ENCODE measurements at places on chromosomes 4 and X.

DNA sequence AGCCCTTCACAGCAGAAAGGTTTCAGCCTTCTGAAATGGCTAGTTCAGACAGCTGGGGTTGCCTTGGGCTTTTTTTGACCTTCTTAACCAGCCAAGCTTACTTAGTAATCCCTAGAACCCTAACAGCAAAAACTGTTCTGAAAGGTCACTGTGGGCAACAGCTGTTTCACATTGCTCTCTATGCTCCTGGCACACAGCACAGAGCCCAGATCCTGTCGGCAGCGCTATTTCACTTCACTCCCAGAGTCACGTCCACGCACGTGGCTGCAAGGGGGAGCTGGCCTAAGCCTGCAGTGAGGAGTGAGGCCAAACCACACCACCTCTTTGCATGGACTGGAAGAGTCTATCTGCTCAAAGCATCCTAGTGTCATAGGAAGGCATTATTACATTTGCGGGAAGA, 32.0 kb upstream of the STS start:
- no peak for DNase-seq

GRCh38 chrX:20362268-20363267, 95.9 kb upstream of the RPS6KA3 start:
- DNase-seq = peak; percentile 67

DNA sequence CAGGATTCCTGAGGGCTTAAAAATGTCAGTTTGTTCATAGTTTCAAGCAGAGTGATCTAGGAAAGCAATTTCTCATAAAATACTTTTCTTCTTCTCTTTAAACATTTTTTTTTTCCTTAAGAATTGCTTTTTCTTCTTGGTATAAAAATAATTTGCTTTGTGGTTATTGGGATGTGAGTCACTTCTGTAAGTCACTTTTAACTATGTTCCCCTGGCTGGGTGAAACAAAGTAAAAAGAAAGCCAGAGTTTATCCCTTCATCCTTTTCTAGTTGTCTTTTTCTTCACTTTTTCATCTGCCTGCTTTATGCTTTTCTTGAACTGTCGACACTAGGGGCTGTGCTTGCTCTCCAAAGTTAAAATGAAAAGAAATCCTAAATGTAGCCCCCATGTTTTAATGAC, 33.5 kb downstream of the ARSJ start:
- DNase-seq = no peak

GRCh38 chr4:31647786-31648185, 927.6 kb downstream of the PCDH7 start:
- no peak for DNase-seq

DNA sequence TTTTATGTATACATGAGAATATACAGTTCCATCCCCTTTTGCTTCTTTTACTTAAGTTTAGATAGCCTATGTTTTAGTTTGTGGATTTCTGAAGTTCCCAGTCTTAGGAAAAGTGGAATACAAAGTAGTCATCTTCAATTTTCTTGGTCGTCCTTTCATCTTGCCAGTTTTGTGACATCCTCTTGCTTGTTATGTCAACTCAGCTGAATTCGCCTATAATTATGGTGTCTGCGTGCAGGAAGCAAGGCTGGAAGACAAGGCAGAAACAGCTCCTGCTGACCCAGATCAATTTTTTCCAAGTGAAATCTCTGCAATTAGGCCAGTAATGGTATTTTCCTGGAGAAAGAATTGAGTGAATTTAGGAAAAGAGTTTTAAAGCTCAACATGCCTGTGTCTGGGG, 28.1 kb upstream of the NYX start:
- no peak for DNase-seq

- DNase-seq = no peak
These were observed 94.1 kb downstream of the ADRA2C start for GRCh38 chr4:3860061-3860912.

DNA sequence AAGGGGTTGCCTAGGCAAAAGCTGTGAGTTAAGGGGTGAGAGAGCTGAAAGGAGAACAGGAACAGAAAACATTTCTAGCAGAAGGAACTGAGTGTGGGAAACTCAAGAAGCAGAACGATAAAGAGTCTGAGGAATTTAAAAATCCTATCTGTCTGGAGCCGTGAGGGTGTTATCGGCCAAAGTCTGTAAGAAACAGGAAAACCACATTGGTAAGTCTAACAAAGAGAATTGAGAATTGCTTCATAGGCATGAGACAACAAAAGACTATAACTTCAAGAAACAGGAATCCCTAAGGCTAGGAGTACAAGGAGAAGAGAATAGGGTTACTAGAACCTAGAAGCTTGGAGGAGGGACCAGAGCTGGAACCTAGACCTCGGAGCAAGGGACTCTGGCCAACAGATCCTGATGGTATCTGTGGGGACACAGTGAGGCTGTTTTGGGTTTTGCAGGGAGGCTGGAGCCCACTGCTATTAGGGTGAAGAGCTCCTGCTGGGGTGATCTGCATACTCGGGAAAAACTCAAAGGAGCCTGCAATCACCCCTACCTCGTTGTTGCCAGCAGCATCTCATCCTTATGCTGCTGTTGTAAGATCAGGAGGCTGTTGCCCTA, 175.6 kb downstream of the FBXO8 start:
- no peak for DNase-seq

- no peak for DNase-seq
These were observed 22.4 kb downstream of the RBM47 start for GRCh38 chr4:40607221-40607620.

DNA sequence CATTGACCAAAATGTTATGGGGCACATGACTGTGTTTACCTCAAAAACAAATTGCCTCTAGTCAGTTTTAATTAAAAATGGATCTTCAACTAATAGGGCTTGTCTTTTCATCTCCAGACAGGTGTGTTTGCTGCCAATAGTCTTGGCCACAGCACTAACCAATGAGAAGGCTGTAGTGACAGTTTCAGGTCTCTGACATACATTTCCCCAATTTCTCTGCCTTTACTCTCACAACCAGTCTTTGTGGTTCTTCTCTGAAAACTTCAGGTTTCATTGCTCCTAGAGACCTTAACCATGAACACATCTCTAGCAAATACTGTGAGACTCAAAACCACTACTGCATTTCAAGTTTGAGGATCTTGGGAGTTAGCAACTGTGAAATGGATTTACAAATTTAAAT, 3.5 kb upstream of the EDNRA start:
- no peak for DNase-seq

DNA sequence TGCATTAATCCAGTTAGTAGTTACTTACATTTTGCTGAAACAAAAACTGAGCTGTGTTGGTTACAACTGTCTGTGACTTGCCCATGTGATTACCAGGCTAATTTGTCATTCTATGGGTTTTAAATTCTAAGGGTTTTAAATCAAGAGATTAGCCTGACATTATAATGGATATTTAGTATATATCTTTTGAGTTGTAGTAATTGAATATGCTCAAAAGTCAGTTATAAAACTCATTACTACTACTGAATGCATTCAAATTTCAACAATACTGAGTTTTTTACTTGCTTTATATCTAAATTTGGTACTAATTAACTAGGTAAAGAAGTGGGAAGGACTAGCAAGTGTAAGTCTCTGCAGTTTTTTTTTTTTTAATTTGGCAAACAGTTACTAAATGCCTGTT, 14.7 kb downstream of the LARP7 start:
- no peak for DNase-seq

DNA sequence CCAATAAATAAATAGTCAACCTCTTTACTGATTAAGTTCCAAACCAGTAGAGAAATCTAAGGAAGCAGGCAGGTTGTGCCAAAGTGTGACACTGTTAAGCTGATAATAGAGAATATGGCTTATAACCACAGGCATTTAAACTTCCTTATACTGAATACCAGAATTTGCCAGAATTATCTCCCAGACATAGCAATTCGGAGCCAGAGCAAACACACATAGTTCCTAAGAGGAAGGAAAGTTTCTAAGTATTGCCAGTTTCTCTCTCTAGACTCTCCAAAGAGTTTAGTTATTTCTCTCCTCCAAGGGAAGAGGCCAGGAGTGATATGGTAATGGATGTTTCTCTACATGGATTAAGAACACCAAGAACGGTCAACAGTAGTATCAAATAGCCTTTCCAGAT, 191.7 kb upstream of the CPEB2 start:
- DNase-seq = no peak

DNA sequence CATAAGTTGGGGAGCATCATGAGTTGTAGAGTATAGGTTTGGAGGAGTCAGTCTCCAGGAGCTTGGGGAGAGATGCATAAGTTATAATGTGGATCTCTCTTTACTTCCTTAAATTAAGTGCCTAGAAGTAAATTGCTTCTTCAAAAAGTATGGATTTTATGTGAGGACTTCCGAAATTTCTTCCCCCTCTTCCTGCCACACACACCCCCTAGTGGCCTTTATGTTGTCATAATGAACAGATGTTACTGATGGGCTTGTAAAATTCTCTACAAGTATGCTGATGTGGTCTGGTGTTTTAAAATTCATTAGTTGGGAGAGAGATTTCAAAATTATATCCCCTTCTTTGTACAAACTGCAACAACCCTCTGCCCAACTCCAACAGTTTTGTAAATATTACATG, 2.3 kb upstream of the METTL14 start:
- DNase-seq = no peak

DNA sequence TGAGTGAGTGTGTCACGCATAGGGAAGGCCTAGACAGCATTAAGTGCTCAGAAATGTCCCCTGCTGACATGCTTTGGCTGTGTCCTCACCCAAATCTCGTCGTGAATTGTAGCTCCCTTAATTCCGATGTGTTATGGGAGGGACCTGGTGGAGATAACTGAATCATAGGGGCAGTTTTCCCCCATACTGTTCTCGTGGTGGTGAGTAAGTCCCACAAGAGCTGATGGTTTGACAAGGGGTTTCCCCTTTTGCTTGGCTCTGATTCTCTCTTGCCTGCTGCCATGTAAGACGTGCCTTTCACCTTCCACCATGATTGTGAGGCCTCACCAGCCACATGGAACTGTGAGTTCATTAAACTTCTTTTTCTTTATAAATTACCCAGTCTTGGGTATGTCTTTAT, 78.0 kb downstream of the NSUN7 start:
- no peak for DNase-seq

- no peak for DNase-seq
These were observed at the start of gene EGF for GRCh38 chr4:109912706-109913595. EGF (plus strand) TSS chr4:109912883; CDS start chr4:109913336, 453 bp downstream.

GRCh38 chr4:189364032-189364449, 576.6 kb upstream of the FRG1 start:
- no peak for DNase-seq

- DNase-seq = no peak
These were observed 24.5 kb upstream of the VEGFC start for GRCh38 chr4:176817204-176817603.

GRCh38 chr4:140052050-140052449, 101.9 kb downstream of the MAML3 start:
- DNase-seq = peak; percentile 51

- no peak for DNase-seq
These were observed 1515.7 kb upstream of the TENM3 start for GRCh38 chr4:180727478-180727877.

DNA sequence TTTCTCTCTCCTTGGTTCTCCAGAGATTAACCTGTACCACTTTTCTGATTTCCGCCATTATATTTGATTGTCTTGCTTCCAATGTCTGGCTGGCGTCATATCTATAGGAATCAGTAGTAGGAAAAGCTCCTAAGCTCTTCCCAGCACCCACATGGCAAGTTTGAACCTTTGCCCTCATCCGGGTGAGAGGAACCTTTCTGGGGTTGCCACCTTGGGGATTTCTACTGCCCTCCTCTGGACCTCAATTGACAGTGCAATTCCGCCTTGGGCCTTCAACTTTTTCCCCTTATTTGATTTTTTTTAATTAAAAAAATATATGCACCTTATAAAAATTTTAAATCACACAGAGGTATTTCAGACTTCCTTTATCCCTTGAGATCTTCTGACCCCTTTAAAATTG, 2.0 kb upstream of the CXorf66 start:
- no peak for DNase-seq

GRCh38 chrX:10904220-10904619, 206.9 kb upstream of the HCCS start:
- no peak for DNase-seq

DNA sequence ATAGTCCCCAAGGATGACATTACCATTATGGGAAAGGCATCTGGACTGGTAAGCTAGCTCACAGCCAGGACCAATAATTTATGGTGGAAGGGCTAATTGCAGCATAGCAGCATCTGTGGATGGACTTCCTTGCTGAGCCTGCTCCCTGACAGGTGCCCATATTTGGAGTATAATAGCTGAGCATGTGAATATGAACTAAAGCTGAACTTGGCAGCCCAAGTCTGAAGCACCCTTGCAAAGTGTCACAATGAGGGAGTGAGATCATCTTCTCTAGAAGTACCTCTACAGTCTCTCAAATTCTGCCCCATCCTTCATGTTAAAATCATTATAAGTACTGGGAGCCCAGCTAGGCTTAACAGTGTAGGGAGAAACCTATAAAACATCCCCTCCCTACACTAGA, 128.2 kb upstream of the INPP4B start:
- no peak for DNase-seq

DNA sequence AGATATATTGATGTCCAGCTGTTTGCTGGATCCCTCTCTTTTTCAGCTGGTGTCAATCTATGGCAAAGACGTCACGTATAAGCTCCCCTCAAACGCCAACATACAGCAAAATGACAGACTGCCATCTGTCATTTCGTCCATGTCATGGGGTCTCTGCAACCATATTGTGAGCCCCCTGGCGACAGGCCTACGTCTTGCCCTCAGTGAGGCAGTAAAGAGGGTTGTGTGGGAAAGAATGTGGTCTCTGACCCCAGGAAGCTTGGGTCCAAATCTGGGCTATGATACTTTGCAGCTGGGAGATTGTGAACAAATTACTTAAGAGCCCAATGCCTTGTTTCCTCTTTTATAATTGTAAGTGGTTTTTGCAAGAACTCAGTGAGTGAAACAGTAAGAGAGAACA, 7.4 kb downstream of the SUPT20HL2 start:
- DNase-seq = peak; percentile 10

GRCh38 chr4:76302826-76303438, 3.6 kb upstream of the STBD1 start:
- DNase-seq = no peak

DNA sequence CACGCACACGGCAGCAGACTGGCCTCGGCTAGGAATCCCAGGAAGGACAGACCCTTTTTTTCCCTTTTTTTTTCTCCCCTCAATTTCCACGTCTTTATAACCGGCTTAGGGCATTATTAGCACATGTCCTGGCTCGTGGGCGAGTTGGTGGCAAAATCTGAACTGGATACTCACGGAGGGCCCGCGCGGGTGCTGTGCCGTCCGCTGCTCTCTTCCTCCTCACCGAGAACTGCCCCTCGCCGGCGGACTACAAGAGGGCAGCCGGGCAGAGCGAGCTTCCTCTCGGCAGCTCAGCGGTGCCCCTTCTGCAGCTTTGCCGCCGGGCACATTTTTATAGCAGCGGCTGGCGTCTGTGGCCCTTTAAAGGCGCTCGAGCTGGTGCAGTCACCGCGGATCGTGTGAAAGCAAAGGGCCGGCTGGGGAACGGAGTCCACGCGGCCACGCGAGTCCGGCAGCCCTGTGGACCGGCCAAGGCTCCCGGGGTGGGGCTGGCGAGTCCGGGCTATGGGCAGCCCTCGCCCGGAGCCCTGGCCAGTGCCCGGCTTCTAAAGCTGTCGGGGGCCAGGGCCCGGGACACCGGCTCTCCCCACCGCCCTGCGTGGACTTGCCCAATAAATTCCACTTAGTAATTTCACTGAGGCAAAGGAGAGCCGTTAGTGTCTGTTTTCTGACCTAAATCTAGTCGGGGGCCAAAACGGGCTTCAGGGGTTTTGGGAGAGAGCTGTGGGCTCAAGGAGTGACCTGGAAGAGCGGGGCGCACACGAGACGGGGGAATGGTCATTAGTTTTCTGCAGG, 1.3 kb upstream of the CITED1 start:
- DNase-seq = peak; percentile 51

GRCh38 chr4:25538430-25538829, 117.2 kb upstream of the SLC34A2 start:
- DNase-seq = no peak

GRCh38 chr4:71400810-71401209, 62.0 kb downstream of the SLC4A4 start:
- no peak for DNase-seq

All from Caco-2 (cell line).